ENCODE measurements at places on chromosomes 2 and 18. TPM values are rescaled to one million over a fixed set of nuclear protein-coding genes. Genes with fewer than 3 reads are reported as not detected.

- no peak for DNase-seq
Observed at GRCh38 chr2:35228584-35228983, 1127.0 kb upstream of the CRIM1 start.

DNA sequence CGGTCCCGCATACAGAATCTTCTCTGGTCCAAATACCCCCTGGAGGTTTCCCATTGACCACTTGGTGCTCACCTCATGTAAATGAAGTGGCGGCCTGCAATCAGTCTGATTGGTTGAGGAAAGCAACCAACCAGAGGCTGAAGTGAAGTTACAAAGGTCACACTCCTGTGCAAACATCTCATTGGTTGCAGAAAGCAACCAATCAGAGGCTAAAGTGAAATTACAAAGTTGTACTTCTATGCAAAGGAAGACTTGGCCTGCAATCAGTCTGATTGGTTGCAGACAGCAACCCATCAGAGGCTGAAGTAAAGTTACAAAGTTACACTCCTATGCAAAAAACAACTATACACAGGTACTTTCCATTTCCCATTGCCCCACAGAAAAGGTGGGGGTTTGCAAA, 2.5 kb upstream of the SP100 start:
- DNase-seq: no peak

The LYPD6B gene
- total RNA-seq: not detected

The BOK gene
- total RNA-seq: 52.4 TPM
